ENCODE measurements at places on chromosomes 4 and X. TPM values are rescaled to one million over a fixed set of nuclear protein-coding genes. Genes with fewer than 3 reads are reported as not detected.

CXCL8 gene
- total RNA-seq, result 16.4 TPM

PCDH18 gene
- total RNA-seq, result under 0.01 TPM

KIAA1210 gene
- total RNA-seq, result not detected

BRS3 gene
- not detected for total RNA-seq

CORIN gene
- total RNA-seq, result under 0.01 TPM

RNF128 gene
- total RNA-seq, result not detected

CCDC160 gene
- total RNA-seq, result not detected

LDB2 gene
- under 0.01 TPM for total RNA-seq

AVPR2 gene
- under 0.01 TPM for total RNA-seq

CT55 gene
- total RNA-seq, result not detected

TRO gene
- total RNA-seq, result 38.8 TPM

AFP gene
- total RNA-seq, result not detected

CD38 gene
- 29.9 TPM for total RNA-seq

XAGE1B gene
- not detected for total RNA-seq

CYTL1 gene
- 98.3 TPM for total RNA-seq

TLL1 gene
- total RNA-seq, result not detected

HSD17B10 gene
- 77.8 TPM for total RNA-seq

CYLC1 gene
- not detected for total RNA-seq

GAGE13 gene
- total RNA-seq, result not detected

PDHA2 gene
- total RNA-seq, result not detected
